ENCODE measurements at places on chromosomes 6 and 20.

- DNase-seq = no peak
Observed at GRCh38 chr6:111070105-111071005, 16.9 kb upstream of the SLC16A10 start.

DNA sequence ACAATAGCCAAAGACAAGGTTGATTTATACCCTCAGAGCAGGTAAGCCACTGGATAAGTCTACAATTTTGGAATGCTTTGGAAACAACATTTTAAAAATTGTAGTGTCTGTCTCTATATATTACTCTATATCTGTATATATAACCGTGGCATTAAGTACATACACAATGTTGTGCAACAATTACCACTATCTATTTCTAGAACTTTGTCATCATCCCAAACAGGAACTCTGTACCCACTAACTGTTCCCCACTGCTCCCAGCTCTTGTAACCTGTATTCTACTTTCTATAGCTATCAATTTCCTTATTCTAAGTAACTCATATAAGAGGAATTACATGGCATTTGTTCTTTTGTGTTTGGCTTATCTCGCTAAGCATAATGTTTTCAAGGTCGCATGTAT lies 78.2 kb upstream of the ASCC3 start:
- DNase-seq = no peak

DNA sequence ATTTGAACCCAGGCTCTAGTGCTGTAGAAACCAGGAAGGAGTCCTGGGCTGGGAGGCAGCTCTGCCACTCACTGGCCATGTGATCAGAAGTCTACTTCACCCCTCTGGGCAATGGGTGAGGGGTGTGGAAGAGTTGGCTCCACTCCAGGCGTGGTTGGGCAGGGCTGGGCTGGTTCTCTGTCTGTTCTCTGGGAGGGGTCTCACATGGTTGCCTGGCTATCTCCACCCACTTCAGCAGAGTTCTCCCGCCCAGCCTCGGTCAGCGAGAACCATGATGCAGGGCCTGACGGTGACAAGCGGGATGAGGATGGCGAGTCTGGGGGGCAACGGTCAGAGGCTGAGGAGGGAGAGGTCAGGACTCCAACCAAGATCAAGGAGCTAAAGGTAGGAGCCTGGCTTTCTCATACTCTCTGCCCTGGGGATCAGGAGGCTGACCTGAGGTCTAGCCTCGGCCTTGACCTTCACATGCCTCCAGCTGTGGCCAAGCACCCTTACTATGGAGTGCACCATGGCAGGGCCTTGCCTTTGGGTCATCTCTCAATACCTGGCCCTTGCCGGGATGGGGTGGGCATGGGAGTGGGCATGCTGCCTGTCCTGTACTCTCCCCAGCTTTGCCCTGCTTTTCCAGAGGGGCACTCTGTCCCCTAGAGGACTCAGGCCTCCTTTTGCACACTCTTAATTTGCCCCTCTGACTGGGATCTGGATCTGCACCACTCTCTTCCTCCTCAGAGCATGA lies 39.6 kb downstream of the EPB41L1 start:
- DNase-seq = no peak

DNA sequence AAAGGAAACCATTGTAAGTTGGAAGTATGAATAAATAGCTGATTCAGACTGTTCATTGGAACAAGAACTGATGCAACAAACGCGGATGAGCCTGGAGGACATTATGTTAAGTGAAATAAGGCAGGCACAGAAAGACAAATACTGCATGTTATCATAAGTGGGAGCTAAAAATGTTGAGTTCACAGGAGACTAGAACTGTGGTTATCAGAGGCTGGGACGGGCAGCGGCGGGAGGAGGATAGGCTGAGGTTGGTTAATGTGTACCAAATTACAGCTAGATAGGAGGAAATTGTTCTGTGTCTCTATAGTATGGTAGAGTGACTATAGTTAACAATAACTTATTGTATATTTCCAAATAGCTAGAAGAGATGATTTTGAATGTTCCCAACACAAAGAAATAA lies 40.8 kb downstream of the FAM229B start:
- no peak for DNase-seq

GRCh38 chr6:116382587-116382986 lies 11.8 kb downstream of the DSE start:
- DNase-seq = no peak

DNA sequence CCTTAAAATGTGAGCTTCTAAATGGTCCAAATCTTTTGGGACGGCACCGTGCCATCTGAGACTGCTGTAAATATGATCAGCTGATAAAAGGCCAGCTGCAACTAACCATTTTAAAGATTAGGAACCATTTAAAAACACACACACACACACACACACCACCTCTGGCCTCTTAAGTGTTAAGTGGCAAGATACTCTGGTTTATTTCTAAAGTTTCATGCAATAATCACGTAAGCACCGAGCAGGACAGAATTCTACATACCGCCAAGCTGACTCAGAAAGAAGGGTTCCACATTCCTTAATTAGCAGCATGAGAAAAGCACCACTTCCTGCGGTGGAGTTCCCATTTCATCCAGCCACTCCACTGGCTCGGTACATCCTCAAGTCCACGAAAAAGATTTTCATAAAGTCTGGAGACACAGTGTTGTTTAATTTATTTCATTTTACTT lies 17.8 kb upstream of the ZNF217 start:
- no peak for DNase-seq

DNA sequence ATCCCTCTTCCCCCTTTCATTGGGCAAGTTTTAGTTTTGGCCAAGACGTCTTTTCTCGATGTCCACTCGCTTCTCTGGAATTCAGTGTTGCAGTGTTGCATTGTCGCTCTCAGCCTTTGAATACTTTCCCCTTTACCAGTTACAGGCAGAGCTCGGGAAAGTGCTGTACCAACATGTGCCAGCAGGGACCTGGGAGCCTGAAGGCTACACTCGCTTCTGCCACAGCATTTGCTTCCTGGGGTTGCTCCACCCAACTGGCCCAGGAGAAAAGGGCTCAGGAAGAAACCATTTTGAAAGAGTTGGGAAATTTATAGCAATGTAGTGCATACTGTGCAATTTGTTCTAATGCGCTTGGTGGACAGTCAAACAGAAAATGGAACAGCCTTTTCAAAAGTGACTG lies 78.6 kb downstream of the LINC00237 start:
- DNase-seq = no peak

DNA sequence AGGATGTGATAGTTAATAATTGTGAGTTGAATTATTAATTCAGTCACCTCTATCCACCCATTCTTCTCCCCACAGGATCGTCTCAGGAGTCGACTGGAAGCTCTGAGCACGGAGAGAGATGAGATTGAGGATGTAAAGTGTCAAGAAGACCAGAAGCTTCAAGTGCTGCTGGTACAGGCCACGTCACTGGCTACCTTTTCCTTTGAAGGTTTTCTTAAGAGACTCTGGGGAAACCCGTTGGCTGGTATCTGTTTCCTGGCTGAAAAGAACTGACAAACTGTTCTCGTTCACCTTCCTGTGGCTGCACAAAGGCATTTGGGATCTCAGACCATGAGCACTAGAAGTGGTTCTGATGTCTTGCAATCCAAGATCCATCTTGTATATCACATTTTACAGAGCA lies 3.8 kb downstream of the TRIM15 start:
- no peak for DNase-seq

- DNase-seq = no peak
Observed at GRCh38 chr6:156851454-156851921, 74.3 kb downstream of the ARID1B start.

- no peak for DNase-seq
Observed at GRCh38 chr6:41257369-41258195, 28.9 kb downstream of the TREM1 start.

Measured in stimulated activated naive CD4-positive, alpha-beta T cell treated with Interleukin-2 at 50 U/mL for 16 hours (primary cell).